ENCODE measurements at places on chromosomes 11 and 22.

- no peak for DNase-seq
Observed at GRCh38 chr11:3095712-3096361, 38.6 kb upstream of the CARS1 start.

DNA sequence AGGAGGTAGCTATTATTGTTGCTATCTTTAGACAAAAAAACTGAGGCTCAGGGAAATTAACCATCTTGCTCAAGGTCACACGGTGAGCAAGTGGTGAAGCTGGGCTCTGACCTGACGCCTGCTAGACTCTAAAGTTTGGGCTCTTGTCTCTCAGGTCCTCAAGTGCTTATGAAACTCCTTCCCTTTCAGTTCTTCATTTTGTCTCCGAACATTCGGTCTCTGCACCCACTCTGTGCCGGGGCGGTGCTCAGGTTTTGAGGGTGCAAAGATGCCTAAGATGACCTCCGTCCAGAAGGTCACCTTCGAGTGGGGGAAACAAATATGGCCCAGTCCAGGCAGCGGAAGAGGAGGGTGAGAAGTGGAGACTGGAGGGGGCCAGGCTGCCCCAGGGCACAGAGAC, 16.0 kb downstream of the OVOL1 start:
- no peak for DNase-seq

GRCh38 chr11:14418801-14419417, 59.9 kb upstream of the RRAS2 start:
- DNase-seq: no peak

DNA sequence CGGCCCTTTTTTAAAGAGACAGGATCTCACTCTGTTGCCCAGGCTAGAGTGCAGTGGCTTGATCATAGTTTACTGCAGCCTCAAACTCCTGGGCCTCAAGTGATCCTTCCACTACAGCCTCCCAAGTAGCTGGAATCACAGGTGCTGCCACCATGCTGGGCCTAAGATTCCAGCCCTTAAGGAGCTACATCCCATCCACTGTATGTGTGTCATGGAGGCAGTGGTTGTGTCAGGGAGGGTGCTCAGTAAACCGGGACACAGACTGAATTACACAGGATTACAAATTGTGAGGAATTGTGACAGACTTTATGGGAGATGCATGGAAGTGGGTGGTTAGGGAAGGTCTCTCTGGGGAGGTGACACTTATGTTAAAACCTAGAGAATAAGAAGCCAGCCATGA, 2.1 kb upstream of the PPIL2 start:
- DNase-seq: no peak

DNA sequence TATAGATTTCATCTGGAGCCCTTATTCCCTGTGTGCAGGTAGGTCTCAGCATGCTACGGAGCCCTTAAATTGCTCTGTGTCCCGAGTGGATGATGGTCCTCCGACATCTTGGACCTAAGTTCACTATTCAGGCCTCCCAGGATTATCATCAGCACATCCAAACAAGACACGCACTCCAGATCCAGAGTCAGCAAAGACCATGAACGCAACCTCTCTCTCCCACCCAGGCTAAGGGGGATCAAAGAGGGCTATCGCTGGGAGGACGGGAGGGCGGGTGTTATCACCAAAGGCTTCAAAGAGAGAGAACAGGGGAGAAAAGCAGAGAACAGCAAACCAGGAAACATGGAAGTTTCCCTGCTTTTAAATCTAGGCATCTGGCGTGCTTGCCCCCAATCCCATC, 659.4 kb downstream of the TBC1D22A start:
- no peak for DNase-seq

DNA sequence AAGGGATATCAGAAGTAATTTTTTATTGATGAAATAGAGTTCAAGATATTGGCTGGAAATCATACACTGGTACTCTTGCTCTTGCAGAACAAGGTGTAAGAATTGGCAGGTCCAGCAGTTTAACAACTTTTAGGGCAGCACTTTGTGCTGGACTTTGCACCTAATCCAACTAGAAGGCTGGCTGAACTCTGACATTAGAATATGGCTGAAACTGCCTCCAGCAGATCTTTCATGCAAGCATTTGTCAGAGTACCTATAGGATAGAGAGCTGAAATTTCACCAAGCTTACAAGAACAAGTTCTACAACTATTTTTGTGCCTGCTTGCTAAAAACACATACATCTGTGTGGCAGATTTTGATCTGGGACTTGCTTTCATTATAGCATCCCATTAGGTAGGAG, 17.2 kb downstream of the HPS5 start:
- no peak for DNase-seq

DNA sequence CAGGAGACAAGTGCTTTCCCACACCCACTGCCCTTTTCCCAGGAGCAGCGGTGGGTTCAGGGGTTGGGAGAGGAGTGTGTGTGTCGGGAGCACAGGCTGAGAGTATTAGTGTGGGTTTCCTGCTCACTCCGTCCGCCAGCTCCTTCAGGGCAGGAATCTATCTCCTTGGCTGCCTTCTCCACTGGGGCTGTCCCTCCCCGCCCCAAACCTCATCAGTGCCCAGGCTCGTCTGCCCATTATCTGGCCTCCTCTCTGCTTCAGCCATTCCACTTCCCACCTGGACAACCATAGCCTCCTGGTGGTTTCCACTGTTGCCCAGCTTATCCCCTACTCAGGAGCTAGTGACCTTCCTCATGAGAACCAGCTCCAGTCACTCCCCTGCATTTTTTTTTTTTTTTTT, 19.9 kb downstream of the ASPHD2 start:
- no peak for DNase-seq

- DNase-seq: no peak
Observed at GRCh38 chr22:20615021-20615420, 107.6 kb downstream of the MED15 start.

DNA sequence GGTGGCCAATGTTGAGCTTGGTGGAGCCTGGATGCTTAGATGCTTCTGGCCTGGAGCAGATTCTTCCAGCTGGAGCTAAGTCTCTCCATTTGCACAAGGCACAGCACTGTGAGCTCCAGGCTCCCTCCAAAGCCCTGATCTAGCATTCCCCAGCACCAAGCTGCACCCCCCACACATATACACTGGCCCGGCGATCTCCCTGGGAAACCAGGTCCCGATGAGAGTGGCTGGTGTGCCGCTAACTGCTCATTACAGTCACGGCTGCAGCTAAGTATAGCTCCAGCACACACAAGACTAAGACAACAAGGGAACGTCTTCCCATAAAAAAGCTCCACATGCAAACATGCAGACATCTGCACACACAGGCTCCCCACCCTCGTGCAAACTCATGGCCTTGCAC, 17.6 kb downstream of the KCNC1 start:
- no peak for DNase-seq

GRCh38 chr11:119195680-119196079, 10.4 kb downstream of the NHERF4 start:
- DNase-seq: no peak

- no peak for DNase-seq
Observed at GRCh38 chr11:121451178-121451985, 732 bp upstream of the SORL1 start.

DNA sequence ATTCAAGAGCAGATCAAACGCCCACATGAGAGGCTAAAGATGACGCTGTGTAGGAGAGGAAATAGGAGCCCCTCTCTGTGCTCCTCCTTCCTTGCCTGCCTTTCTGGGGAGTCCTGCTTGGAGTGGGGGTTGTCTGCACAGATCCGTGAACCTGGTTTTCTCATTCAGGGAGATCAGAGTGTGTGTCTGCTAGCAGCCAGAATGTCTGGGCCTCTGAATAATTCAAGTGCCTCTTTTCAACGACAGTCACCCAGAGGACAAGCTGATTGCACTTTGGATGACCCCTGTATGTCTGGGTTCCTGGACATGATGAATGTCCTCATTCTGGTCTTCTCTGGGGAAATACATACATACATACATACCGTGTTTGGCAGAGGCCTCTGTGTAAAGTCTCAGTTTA, 592.5 kb upstream of the B3GAT1 start:
- no peak for DNase-seq

DNA sequence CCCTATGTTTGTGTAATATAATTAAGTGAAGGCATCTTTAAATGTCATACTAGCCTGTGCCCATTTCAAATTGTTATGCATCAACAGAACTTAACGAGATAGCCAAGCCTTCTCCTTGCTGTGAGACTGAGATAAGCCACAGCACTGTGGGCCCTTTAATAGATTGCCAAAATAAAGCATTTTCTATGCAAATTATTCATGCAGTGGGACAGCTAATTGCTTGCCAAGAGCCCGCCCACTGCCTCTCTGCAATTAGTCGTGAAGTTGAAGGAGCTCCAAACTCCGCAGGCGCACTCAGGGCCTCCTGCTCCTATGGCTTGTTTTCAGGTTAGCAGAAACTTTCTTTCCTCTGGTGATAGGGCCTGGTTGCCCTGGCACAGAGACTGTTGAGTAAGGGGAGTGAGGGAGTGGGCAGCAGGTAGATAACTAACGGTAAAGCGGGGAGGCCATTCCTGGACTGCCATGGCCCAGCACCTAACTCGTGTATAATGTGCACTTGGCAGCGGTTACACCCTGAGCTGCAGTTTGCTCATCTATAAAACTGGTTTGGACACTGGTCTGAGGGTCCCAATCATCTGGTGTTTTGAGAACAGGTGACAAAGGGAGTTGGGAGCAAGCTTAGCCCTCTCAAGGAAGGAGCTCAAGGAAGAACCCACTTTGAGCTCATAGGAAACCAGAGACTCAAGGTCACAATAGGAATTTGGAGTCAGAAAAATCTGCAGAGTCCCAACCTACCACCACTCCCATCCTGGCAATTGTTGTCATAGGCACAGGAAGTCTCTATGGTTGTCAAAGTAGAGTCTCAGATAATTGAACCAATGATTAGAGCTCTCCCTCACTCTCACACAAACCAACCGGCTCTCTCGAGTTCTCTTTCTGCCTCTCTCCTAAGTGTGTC, 33.9 kb upstream of the RIC3 start:
- DNase-seq: no peak

GRCh38 chr11:120208777-120209176, 2.1 kb upstream of the OAF start:
- DNase-seq: no peak

DNA sequence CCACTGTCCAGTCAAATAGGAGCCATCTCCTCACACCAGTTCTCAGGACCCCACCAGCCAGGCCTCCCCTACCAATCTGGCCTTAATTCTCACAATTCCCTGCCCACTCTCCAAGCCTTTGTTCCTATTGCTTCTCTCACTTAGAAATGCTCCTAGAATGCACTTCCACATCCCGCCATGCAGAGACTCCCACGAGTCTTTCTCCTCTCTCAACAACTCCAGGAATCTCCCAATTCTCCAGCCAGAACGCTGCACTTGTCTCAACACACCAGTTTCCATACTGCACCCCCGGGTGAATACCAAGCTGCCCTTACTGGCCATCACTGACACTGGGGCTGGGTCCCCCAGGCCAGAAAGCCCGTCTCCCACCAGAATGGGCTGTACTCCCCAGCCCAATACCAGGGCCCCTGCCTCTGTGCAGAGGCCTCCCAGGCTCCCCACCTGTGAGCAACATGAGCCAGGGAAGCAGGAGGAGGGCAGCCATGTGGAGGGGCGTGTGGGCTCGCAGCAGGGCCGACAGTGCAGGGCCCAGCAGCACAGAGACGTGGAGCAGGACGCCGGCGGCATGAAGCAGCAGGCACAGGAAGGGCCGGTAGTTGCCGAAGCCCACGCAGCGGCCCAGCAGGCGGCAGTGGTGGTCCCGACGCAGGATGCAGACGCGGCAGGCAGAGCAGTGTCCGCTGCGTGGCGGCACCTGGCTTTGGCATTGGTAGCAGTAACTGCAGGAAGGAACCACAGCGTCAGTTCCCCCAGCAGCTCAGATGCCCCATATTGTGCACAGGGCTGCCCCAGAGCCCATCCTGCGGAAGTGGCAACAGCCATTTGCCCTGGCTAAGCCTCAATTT, 2.4 kb downstream of the ZDHHC24 start:
- DNase-seq: no peak

- no peak for DNase-seq
Observed at GRCh38 chr22:47816863-47817210, 1054.4 kb downstream of the TBC1D22A start.

DNA sequence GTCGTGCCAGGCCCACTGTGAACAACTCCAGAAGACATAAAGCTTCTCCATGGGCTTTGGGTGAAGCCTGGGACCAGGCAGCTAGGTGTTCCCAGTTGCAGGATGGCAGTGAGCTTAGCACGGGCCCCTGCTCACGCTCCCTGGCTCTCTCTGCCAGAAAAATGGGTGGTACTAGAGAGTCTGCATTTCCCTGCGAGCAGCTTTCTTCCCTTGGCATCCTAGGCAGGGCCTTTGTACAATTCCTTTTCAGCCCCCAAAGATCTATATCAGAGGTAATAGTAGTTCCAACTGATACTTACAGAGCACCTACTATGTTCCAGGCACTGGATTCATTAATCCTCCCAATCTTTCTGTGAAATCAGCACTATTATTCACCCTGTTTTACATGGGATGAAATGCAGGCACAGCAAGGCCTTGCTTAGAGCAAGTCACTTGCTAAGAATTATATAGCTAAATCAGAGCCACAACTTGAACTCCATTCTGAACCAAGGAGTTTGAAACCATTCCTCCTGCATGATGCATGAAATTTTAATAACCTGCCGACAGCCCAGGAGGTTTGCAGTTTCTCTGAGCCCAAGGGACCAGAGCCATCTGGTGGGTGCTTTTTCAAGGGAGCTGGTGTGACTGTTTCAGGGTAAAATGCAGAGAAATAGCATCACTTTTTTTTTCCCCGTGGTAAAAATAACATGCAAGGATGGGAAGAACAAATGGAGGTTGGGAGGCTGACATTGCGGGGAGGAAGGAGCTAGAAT, 22.7 kb downstream of the NAV2 start:
- no peak for DNase-seq

- no peak for DNase-seq
Observed at GRCh38 chr11:122556605-122557004, 98.9 kb upstream of the UBASH3B start.

GRCh38 chr11:79626135-79627075, 185.6 kb upstream of the TENM4 start:
- DNase-seq: no peak

GRCh38 chr22:27692243-27692642, 109.3 kb downstream of the MN1 start:
- DNase-seq: no peak

- no peak for DNase-seq
Observed at GRCh38 chr11:122365610-122366360, 249.8 kb upstream of the BLID start.

DNA sequence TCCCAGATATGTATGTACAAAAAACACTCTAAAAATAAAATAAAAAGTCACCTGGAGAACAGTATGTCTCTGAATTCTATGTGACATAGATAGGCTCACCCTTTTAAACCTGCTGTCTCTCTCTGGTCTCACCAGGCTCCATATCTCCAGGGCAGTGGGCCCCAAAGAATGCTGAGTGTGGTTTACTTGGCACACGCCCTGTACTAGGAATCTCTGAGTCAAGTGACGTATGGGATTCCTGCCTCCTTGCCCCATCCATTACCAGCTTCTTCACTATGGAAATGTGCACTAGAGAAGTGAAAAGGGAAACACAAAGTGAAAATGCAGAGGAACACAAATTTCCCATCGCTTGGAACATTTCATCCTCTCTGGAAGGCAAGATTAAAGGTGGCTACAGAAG, 722.2 kb upstream of the TENM4 start:
- DNase-seq: no peak

- DNase-seq: no peak
Observed at GRCh38 chr22:47292546-47293320, 530.3 kb downstream of the TBC1D22A start.

All from D721Med (cell line).